ENCODE measurements at places on chromosomes 5 and 9.

DNA sequence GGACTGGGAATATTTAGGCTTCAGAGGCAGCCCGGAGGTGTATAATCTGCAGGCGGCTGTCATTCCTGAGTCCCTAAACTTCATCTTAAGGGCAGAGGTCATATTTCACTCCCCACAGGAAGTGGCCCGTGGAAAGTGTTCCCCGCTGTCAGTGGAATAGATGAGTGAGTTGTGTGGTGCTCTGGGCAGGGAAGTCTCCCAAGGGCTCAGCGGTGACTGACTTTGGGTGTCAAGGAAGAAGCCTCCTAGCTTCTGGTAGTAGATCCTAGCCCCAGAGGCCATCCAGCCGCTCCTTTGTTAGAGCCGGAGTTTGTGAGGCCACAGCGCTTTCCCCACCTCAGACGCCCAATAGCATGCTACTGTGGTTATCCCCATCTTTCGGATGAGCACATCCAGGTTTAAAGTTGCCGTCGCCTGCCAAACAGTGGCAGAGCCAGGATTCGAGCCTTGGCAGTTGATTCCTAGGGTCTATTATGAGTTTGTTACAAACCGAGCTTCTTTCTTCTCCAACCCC lies 38.9 kb upstream of the TIFAB start:
- DNase-seq, result no peak

DNA sequence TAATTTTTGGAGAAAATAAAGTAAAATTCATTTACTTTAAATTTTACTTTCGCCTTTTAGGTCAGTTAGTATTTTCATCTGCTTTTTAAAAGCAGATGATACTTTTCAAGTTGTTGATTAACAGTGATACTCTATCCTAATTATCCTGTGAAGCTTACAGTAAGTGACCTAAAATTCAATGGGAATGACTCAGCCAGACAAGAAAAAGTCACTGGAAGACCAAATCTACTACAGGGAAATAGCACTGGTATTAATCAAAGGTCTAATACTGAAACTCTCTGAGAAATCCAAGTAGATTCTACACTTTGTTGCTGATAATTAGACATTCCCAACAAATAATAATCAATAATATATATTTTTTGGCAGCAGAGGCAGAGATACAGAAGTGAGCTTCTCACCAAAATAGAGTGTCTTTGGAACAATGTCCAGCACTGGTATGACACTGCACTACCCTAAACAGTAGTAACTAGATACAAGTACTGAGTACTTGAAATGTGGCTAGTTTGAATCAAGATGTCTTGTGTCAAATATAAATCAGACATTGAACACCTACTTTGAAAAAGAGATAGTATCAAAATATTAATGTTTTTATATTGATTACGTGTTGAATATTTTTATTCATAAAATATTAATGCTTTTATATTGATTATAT lies 22.8 kb upstream of the ELL2 start:
- DNase-seq, result no peak

- DNase-seq, result no peak
Measured at GRCh38 chr5:143542798-143543144, 139.3 kb upstream of the NR3C1 start.

DNA sequence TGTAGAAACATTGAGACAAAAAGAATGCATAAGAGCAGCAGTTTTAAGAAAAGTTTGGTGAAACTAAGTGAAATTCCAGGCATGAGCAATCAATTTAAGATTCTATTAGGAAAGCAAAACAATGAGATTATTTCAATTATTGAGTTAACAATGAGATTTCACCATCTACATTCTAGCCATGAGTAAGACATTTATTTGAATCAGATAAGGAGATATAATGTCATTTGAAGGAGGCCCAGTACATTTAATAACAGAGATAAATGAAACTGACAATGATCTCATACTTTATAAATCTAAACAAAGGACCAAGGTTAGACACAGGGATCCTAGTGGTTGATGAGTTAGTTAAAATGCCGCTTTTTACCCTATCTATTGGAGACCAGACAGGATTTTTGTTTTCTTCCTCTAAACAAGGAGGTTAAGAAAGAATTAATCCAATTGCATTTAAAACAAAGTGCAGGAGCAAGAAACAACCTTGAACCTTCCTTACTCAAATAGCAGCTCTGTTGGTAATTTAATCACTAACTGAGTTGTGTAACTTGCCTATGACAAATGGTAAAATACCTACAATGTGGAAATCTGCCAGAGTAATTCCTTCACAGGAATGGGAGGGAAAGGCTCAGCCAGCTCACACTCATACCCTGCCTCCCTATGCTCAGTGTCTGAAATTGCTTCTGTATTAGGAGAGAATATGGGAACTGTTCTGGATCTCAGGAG lies 103.5 kb upstream of the NR3C1 start:
- no peak for DNase-seq

GRCh38 chr9:3743901-3744413 lies 218.2 kb upstream of the RFX3 start:
- DNase-seq, result no peak

DNA sequence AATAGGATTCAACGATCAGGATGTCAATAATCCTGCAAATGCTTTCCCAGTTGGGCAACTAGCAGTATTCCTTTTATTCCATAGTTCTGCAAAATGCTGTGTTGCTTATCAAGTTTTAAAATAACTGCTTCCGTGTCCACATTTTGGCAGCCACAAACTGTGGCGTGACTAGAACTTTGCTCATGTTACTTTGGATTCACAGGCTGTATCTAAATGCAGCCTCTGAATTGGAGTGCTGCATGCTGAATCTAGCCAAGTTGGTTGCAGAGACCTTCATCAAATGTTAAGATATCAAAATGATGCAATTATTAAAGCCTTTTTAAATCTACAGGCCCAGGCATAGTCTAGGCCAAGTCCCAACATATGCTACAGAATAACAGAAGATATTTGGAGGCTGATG lies 249.2 kb downstream of the NR2F1-AS1 start:
- no peak for DNase-seq

- no peak for DNase-seq
Measured at GRCh38 chr5:137995077-137995748, 37.7 kb downstream of the FAM13B start.

DNA sequence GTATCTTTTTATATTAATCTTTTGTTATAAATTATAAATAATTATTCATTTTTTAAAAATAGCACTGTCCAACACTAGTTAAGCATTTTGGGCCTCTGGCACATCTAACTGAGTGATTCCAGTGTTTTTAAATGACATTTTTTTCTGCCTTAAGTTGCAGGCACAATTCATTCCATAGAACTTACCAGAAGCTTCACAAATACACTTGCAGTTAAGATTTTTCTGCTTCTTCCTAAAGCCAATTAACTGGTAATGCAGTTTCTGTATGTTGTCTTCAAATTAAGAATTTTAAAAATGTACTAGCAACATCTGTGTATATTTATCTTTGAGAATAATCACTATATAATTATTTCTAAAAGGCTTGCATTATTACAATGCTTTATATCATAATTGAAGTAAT lies 11.2 kb upstream of the NFIB start:
- no peak for DNase-seq

DNA sequence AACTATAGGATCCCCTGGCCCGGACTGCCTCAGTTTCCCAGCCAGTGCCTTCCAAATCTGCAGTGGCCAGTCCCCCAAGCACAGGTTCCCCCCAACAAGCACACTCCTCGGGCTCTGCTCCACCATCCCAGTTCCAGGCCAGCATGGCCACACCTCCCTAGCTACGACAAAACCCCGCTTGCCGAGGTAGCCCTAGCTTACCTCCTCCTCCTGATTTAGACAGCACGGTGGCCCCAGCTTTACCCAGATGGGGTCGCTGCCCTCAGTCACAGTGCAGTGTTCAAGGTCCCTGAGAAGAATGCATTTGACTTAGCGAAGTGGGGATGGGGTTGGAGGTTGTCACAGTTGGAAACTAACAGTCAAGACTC lies 40.8 kb upstream of the GARNL3 start:
- no peak for DNase-seq

DNA sequence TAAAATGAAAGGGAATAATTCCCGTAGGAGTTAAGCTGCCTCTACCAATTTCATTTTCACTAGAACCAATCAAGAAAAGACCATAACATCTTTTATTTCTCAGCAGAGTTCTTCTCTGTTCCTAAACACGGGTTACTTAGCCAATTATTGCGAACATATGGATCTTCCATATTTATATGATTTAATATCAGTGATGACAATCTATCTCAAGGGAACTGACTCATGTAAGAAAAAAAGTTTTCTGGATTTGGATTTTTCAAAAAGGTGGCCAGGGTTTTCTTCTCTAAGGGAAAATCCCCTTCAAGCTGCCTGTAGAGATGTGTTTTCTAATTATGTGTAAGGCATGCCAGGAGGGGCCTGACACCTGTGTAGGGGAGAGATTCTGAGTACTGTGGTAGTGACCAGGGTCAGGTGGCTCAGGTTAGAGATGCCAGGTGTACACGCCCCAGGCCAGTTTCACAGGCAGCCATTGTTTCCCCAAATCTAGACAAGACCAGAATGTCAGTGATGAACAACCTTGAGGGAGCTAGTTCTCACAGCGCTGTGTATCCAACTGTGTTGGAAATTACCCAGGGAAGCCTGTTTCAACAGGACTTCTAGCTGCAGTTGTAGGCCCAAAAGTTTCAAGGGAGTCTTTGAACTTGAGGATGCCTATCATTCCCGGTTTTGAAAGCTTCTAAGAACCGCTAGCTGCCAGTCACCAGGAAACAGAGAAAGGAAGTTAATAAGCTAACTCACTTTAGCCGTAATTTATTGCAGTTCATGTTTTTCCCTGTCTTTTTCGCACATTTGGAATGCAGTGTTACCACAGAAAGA lies 572.5 kb upstream of the RGMB start:
- DNase-seq, result no peak

DNA sequence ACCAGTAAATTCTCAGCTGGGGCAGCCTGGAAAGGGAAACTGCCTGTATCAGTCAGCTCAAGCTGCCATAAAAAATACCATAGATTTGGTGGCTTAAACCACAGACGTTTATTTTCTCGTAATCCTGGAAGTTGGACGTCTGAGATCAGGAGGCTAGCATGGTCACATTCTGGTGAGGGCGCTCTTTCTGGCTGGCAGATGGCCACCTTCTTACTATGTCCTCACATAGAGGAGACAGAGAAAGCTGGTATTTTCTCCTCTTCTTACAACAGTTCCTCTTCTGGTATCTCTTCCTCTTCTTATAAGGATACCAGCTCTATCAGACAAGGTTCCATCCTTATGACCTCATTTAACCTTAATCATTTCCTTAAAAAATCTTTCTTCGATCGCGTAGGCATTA lies 50.5 kb upstream of the RFX3 start:
- no peak for DNase-seq

GRCh38 chr9:95879591-95879990 lies 4.1 kb downstream of the ERCC6L2 start:
- DNase-seq, result no peak

GRCh38 chr5:62111428-62111827 lies 194.6 kb upstream of the KIF2A start:
- DNase-seq, result no peak

- no peak for DNase-seq
Measured at GRCh38 chr9:21029661-21030060, 1.8 kb downstream of the HACD4 start.
